ENCODE measurements at places on chromosomes 4 and X. TPM values are rescaled to one million over a fixed set of nuclear protein-coding genes. Genes with fewer than 3 reads are reported as not detected.

The GSX2 gene
- not detected for total RNA-seq

The PNMA5 gene
- total RNA-seq = not detected

The MRPL1 gene
- total RNA-seq = 16.6 TPM

The MORC4 gene
- 11.1 TPM for total RNA-seq

The EVC2 gene
- 8.3 TPM for total RNA-seq

The NUDT10 gene
- 3.3 TPM for total RNA-seq

The SHROOM3 gene
- total RNA-seq = 76.3 TPM

The LANCL3 gene
- total RNA-seq = 0.83 TPM

The CT45A8 gene
- not detected for total RNA-seq

The ADH1B gene
- 301 TPM for total RNA-seq

The OTUD6A gene
- not detected for total RNA-seq

The GPC4 gene
- total RNA-seq = 80.8 TPM

The LINC00632 gene
- total RNA-seq = 22.8 TPM

The CPLX1 gene
- total RNA-seq = 1.6 TPM

The ITGB1BP2 gene
- 12.0 TPM for total RNA-seq

The UGT2B11 gene
- total RNA-seq = not detected

The SRPX2 gene
- 57.3 TPM for total RNA-seq

The LRP2BP gene
- total RNA-seq = 0.50 TPM

The GABRA4 gene
- not detected for total RNA-seq

The MSANTD1 gene
- total RNA-seq = 0.33 TPM

The PAGE5 gene
- not detected for total RNA-seq

The CYBB gene
- total RNA-seq = 24.5 TPM

The BMPR1B gene
- total RNA-seq = 22.0 TPM

The VAMP7 gene
- total RNA-seq = 27.4 TPM

The ERVMER34-1 gene
- total RNA-seq = 0.19 TPM

The POLN gene
- total RNA-seq = 1.2 TPM

The TRPC3 gene
- 0.57 TPM for total RNA-seq

The GPR50 gene
- total RNA-seq = not detected

The AIMP1 gene
- 27.8 TPM for total RNA-seq

The LRCH2 gene
- 9.8 TPM for total RNA-seq

The ERAS gene
- total RNA-seq = not detected

The ARHGAP24 gene
- total RNA-seq = 30.2 TPM

The EDNRA gene
- total RNA-seq = 8.0 TPM

The HEPH gene
- total RNA-seq = 68.9 TPM

The AWAT2 gene
- total RNA-seq = not detected

The ATP11C gene
- total RNA-seq = 17.9 TPM

The GC gene
- not detected for total RNA-seq

The TIGD4 gene
- 0.52 TPM for total RNA-seq

The SHROOM4 gene
- 11.3 TPM for total RNA-seq

The CNKSR2 gene
- 8.9 TPM for total RNA-seq

The CDS1 gene
- 1.7 TPM for total RNA-seq

The ATP1B4 gene
- total RNA-seq = not detected

The KLB gene
- not detected for total RNA-seq

The CWH43 gene
- total RNA-seq = not detected

All from esophagus muscularis mucosa (tissue), 4 donors.